ENCODE measurements at places on chromosomes 4 and X.

DNA sequence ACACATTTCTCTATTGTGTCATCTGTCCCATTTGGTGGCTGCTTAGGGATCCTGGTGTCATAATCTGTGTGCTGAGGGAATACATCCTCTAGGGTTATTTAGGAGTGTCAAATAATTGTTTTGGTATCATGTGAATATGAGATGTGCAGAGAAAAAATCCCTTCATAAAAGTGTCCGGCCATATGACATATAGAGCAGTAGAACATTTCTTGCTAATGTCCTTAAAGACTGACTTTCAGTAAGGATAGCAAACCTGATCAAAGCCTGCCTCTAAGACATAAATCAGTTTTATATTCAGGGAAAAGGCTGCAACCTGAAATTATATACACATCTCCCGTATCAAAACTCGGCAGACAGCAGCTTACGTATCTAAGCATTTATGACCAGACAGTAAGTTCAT, 211.6 kb downstream of the ADAM29 start:
- H3K4me3 ChIP-seq = no peak overlapping the region
- peaks cover 46% of the 10 kb centered on the region for H3K4me1 ChIP-seq
- H3K27me3 ChIP-seq = no peaks in the 10 kb centered on the region
- H3K36me3 ChIP-seq = no peaks in the 10 kb centered on the region
- DNase-seq = no peak
- peak overlapping the region; percentile 70 for H3K27ac ChIP-seq

DNA sequence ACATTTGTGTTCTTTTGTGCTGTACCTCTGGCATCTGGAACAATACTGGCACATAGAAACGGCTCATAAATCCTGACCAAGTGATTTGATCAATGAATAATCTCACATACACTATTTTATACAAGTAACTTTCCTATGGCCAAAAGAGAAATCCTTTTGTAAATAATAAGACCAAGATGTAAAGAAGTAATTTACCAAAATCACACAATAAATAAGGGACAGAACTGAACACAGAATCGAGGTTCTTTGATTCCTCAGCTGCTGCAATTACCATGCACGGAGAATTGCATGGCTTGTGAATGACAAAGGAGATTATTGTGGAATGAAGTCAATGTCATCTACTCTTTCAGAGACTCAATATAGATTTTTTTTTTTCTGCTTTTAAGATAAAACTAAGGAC, 576.8 kb upstream of the SMIM31 start:
- no peaks in the 10 kb centered on the region for H3K27me3 ChIP-seq
- H3K36me3 ChIP-seq = no peaks in the 10 kb centered on the region
- no peaks in the 10 kb centered on the region for H3K4me1 ChIP-seq
- no peak overlapping the region for H3K27ac ChIP-seq
- DNase-seq = no peak
- H3K4me3 ChIP-seq = no peak overlapping the region

GRCh38 chr4:27397886-27398285, 537.2 kb downstream of the STIM2 start:
- H3K36me3 ChIP-seq = no peaks in the 10 kb centered on the region
- H3K4me1 ChIP-seq = no peaks in the 10 kb centered on the region
- H3K27ac ChIP-seq = no peak overlapping the region

- no peak overlapping the region for H3K27ac ChIP-seq
- no peak overlapping the region for H3K4me3 ChIP-seq
- DNase-seq = no peak
- no peaks in the 10 kb centered on the region for H3K36me3 ChIP-seq
- no peaks in the 10 kb centered on the region for H3K4me1 ChIP-seq
Observed at GRCh38 chr4:154916068-154916467, 135.0 kb downstream of the RBM46 start.

DNA sequence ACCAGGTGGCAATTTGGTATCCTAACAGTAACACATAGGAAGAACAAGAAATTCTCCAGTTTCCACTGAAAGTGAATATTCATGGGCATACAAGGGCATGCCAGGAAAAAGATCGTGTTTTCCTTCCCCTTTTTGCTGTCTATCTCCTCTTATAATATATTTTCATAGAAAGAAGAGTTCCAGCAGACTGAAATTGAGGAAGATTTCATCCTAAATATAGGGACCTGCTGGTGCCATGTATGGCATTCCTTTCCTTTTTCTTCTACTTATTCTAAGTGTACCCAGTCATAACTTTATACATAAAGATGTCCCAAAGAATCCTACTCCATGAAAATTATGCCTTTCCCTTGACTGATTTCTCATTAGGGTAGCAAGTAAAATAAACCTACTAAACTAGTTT, 40.8 kb upstream of the KCNIP4 start:
- H3K4me3 ChIP-seq = no peak overlapping the region
- DNase-seq = no peak
- no peaks in the 10 kb centered on the region for H3K4me1 ChIP-seq
- no peaks in the 10 kb centered on the region for H3K27me3 ChIP-seq
- no peak overlapping the region for H3K27ac ChIP-seq
- H3K36me3 ChIP-seq = no peaks in the 10 kb centered on the region

- no peak for DNase-seq
- no peaks in the 10 kb centered on the region for H3K36me3 ChIP-seq
- H3K27ac ChIP-seq = no peak overlapping the region
- H3K4me3 ChIP-seq = no peak overlapping the region
- peaks cover 6% of the 10 kb centered on the region for H3K4me1 ChIP-seq
Observed at GRCh38 chr4:135368831-135369230, 1167.2 kb upstream of the PABPC4L start.

- no peaks in the 10 kb centered on the region for H3K4me1 ChIP-seq
- no peak overlapping the region for H3K27ac ChIP-seq
- H3K27me3 ChIP-seq = no peaks in the 10 kb centered on the region
- H3K4me3 ChIP-seq = no peak overlapping the region
- no peak for DNase-seq
- no peaks in the 10 kb centered on the region for H3K36me3 ChIP-seq
Observed at GRCh38 chrX:112877771-112878173, 37.1 kb upstream of the AMOT start.

DNA sequence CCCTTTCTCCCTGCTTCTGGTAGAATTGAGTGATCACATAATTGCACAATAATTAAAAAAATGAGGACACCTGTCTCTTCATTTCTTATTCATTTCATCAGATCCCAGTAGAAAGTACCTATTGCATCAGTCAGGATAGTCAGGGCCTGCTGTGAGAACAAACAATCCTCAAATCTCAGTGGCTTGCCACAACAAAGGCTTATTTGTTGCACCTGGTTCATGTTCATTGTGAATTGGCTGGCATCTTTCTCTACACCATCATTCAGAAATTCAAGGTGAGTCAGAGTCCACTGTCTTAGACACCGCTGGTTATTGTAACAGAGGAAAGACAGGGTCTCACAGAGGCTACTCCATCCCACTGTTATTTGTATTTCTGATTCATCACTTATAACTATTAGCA, 409.8 kb downstream of the STIM2 start:
- no peaks in the 10 kb centered on the region for H3K27me3 ChIP-seq
- no peak for DNase-seq
- no peak overlapping the region for H3K27ac ChIP-seq
- no peaks in the 10 kb centered on the region for H3K36me3 ChIP-seq
- H3K4me1 ChIP-seq = no peaks in the 10 kb centered on the region
- H3K4me3 ChIP-seq = no peak overlapping the region

GRCh38 chr4:170591076-170591475, 501.3 kb upstream of the AADAT start:
- DNase-seq = no peak
- H3K36me3 ChIP-seq = no peaks in the 10 kb centered on the region
- no peak overlapping the region for H3K4me3 ChIP-seq
- H3K4me1 ChIP-seq = no peaks in the 10 kb centered on the region
- no peak overlapping the region for H3K27ac ChIP-seq
- no peaks in the 10 kb centered on the region for H3K27me3 ChIP-seq

GRCh38 chr4:189299706-189300105, 641.0 kb upstream of the FRG1 start:
- no peak overlapping the region for H3K27ac ChIP-seq
- no peaks in the 10 kb centered on the region for H3K27me3 ChIP-seq
- H3K4me3 ChIP-seq = no peak overlapping the region
- DNase-seq = no peak
- H3K36me3 ChIP-seq = no peaks in the 10 kb centered on the region

GRCh38 chr4:7430368-7430964, 4.3 kb downstream of the PSAPL1 start:
- H3K4me3 ChIP-seq = no peak overlapping the region
- peaks cover 32% of the 10 kb centered on the region for H3K4me1 ChIP-seq
- peak overlapping the region; percentile 41 for H3K27ac ChIP-seq

DNA sequence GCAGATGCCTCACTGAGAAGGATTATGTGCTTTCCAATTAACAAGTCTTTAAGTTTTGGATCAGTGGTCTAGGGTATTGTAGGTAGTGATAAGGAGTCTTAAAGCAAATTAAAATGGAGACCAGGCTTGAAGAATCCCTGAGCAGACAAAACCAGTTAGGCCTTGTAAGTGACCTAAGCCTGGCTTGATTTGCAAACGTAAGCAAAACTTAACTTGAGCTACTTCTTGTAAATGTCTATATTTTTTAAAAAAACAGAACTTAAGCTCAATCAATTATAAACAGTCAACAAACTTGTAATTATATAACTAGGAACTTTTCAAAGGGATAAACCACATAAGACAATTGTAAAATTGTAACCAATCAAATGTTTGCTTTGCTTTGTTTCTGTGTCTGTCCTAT, 72.7 kb upstream of the NALF2 start:
- no peaks in the 10 kb centered on the region for H3K27me3 ChIP-seq
- H3K36me3 ChIP-seq = no peaks in the 10 kb centered on the region
- H3K4me3 ChIP-seq = no peak overlapping the region
- no peak overlapping the region for H3K27ac ChIP-seq
- H3K4me1 ChIP-seq = no peaks in the 10 kb centered on the region

- H3K27me3 ChIP-seq = no peaks in the 10 kb centered on the region
- H3K36me3 ChIP-seq = no peaks in the 10 kb centered on the region
- no peak overlapping the region for H3K27ac ChIP-seq
- H3K4me3 ChIP-seq = no peak overlapping the region
Observed at GRCh38 chr4:48467442-48467841, 15.7 kb upstream of the SLC10A4 start.

DNA sequence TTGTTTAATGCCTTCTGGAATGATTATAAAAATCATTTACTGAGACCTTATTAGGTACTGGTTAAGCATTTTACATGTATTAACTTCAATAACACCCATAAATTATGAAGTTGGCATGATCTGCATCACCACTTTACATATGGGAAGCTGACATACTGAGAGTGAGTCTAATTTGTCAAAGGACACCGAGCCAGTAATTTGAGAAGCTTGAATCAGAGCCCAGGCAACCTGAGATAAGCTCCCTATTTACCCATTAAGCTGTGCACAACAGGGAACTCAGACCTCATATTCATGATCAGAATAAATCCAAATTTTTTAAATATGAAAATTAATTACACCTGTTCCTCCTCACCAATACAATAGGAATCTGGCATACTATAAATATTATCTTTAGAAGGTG, 247.9 kb upstream of the EPHA5 start:
- DNase-seq = no peak
- H3K27me3 ChIP-seq = no peaks in the 10 kb centered on the region
- H3K4me3 ChIP-seq = no peak overlapping the region
- no peak overlapping the region for H3K27ac ChIP-seq
- H3K4me1 ChIP-seq = no peaks in the 10 kb centered on the region
- no peaks in the 10 kb centered on the region for H3K36me3 ChIP-seq

DNA sequence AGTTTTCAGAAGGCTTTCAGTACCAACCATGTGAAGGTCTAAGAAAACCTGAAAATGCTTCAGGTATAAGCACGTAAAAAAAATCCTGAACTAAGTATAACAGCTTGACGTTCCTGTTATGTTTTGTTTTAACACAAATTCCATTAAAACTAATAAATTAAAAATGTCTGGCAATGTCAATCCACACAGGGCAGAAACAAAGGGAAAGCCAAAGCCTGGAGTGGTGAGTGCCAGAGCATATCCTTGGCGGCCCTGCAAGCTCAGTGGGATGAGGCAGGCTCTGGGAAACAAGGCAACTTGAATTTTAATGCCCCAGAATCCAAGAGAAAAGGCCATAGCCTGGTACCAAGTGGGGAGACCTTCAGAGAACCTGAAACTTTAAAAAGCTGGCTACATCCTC, 78.2 kb downstream of the EPHA5 start:
- no peak for DNase-seq
- H3K4me3 ChIP-seq = no peak overlapping the region
- H3K36me3 ChIP-seq = no peaks in the 10 kb centered on the region

DNA sequence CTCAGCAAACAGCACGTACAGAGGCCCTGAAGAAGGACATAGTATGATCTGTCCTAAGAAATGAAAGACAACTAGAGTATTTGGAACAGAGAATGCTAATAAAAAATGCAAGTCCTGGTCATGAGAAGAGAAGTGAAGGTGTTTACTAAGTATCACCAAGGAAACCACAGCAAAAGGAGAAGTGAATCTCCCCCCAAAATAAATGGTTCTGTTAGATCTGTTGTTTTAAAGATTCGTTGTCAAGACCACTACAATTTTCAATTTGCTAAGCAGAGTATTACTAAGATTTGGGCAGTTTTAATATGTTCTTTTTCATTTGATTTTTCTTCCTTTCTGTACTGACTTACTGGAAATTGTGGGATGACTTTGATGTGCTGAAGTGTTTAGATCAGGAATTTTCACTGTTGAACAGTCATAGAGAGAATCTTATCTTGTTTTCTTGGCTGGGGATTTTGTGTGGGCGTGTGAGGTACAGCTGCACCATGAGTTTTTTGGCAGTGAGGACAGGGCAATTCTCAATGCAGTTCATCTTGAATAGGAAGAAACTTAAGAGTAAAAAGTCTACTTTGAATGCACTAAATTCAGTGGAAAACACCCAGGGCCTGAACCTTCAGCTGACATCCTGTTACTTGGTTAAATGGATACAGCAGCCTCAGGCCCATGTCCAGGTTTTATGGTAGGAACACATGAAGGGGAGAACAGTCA, 132.2 kb downstream of the STIM2 start:
- no peaks in the 10 kb centered on the region for H3K27me3 ChIP-seq
- H3K27ac ChIP-seq = no peak overlapping the region
- H3K4me1 ChIP-seq = no peaks in the 10 kb centered on the region
- H3K36me3 ChIP-seq = no peaks in the 10 kb centered on the region
- H3K4me3 ChIP-seq = no peak overlapping the region

DNA sequence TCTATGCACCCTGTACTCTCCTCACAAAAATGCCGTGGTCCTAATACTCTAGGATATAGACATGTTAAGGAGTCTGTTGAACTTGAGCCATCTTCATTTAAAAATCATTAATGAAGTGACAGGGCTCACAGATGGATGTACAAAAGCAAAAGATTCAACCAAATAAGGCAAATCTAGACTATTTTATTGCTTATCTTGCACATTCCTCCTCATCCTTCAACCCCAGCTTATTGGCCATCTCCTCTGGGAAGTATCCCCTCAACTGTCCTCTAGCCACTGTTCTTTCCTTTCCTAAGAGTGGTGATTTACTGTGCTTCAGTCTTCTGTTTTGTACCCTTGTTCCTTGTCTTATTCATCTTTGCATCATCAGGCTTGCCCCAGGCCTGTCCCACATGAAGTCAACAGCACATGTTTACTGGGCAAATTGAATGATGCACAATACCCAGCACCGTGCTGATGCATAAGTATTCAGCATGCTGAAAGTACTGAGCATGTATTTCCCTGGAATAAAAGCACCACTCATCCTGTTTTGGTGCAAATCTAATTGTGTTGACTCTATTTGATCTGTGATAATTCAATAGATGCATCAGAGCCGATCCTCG, 287.3 kb upstream of the CLNK start:
- H3K27ac ChIP-seq = no peak overlapping the region
- no peaks in the 10 kb centered on the region for H3K27me3 ChIP-seq
- no peak overlapping the region for H3K4me3 ChIP-seq
- no peak for DNase-seq

GRCh38 chr4:3232001-3232400, 17.0 kb upstream of the MSANTD1 start:
- H3K4me1 ChIP-seq = no peaks in the 10 kb centered on the region
- H3K27ac ChIP-seq = no peak overlapping the region
- no peak for DNase-seq
- no peaks in the 10 kb centered on the region for H3K27me3 ChIP-seq

Data from RWPE2 (cell line).